ENCODE measurements at places on chromosomes 3 and 15. TPM values are rescaled to one million over a fixed set of nuclear protein-coding genes. Genes with fewer than 3 reads are reported as not detected.

Gene TMEM39A
- total RNA-seq, result 51.7 TPM

Gene ATXN7
- 83.8 TPM for total RNA-seq

Gene COPG1
- total RNA-seq, result 138 TPM

Gene CLDN16
- 0.33 TPM for total RNA-seq

Gene PLD1
- total RNA-seq, result 15.7 TPM

Gene ALCAM
- 226 TPM for total RNA-seq
